Ascending aorta (tissue), 2 donors: ENCODE measurements at places on chromosomes 3 and 15. TPM values are rescaled to one million over a fixed set of nuclear protein-coding genes. Genes with fewer than 3 reads are reported as not detected.

The ATP13A5 gene
- total RNA-seq = not detected

The AMIGO3 gene
- 0.43 TPM for total RNA-seq

The SLC2A2 gene
- not detected for total RNA-seq

- DNase-seq = no peak
These were observed 21.8 kb upstream of the IL1RAP start for GRCh38 chr3:190492129-190492528.

DNA sequence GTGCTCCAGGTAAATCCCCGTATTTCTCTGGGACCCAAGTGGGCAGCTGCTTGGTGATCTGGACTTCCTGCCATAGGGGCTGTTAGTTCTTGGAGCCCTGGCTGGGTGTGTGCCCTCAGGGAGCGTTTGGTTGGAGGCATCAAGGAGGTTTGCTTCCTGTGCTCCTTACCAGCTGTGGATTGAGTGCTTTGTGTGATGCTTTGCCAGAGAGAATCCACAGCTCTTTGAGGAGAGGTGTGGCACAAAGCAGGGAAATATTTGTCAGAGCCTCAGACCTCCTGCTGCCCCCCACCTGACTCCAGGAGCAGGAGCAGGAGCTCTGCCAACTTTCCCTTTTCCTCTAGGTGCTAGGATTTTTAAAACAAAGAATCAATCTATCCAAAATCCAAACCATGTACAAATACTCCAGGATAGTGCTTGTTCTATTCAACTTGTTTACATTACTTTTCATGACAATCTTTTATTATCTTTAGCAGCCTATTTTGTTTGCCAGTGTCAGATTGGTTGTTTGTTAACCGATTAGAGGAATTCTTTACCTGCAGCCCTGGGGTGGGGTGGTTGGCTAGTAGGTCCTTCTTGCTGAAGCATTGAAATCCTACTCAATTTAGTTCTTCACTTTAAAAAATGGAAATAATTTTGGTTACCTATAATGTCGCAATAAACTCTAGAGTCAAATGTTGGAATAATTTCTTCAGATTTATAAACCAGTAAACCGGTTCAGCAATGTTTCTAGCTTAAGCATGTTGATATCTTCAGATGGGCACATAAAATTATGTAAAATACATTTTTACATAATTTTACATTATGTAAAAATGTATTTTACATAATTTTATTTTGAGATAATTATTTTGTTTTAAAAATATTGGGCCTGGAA is 2.5 kb downstream of the CTDSPL start:
- no peak for DNase-seq

DNA sequence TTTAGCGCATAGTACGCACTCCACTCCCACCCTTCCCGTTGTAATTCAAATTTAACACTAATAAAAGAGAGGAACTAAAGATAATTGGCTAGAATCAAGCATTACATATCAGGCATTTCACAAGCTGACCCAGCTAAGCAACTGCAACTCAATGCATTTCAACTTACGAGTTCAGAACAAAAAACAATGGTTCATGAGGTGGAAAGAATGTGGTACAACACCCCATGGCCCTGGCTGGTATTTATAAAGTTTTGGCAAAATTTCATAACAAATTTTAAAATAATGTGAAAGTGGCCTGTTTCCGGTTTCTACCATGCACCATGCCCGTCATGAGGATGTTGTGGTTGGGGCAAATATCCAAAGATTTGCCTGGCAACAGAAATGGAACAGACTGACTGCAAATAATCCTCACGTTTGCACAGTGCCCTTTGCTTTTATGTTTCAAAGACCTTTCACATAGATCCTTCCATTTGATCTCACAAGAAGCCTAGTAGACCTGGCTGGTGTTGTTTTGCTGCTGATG is 455.3 kb upstream of the NR2F2 start:
- peak; percentile 89 for DNase-seq

DNA sequence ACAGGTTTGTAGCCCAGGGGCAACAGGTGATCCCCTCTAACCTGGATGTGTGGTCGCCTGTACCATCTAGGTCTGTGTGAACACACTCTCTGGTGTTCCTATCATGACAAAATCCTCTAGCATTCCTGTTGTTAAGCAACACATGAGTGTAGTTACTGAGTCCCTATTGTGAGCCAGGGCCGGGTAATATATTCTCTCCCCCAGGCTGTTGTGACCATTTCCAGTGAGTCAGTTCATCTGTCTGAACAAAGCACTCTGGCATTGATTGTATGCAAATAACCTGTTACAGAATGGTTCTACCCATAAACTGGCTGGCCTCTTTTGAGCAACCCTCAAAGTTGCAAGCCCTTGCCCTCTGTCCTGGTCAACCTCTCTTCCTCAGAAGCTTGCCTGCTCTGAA is 2.6 kb upstream of the FLNB start:
- no peak for DNase-seq

DNA sequence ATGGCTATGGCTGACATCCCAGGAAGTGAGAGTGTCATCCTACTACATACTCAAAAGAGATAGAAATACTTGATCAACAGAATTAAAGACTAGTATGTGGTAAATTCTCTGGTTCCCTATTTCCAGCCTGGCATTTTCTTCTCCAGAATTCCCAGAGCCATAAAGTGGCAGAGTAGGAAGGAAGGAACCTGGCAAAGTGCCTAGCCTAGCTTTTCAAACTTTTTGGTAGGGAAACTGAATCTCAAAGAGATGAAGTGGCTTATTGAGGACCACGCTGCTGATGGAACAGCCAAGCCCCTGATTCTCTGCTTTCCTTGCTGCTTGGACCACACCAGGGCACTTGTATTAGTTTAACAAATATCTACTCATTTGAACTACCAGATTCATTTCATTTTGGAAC is 312.4 kb upstream of the RORA start:
- DNase-seq = no peak
